Epithelial cell of esophagus (primary cell): ENCODE measurements at places on chromosomes 7 and 10.
A peak's percentile ranks its signal among the peaks of the same experiment; 100 is the strongest.

- peak; percentile 69 for DNase-seq
Observed at GRCh38 chr7:143345428-143345900, 17.0 kb downstream of the FAM131B start.

DNA sequence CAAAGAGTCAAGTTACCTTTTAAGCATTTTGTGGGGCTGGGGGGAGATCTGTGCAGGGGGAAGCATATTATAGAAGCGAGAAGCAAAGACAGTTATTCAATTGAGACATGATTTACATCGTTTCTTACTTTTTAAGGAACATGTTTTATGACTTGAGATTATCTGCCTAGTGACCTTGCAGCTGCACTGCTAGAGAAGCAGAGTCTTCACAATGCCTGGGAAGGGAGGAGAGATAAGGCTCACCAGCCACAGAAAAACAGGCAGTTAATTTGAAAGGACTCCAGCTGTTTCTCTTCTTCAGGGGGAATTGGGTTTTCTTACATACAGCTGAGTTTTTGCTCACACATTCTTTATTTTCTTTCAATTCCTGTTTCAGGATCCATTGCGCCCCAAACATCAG lies 31.0 kb downstream of the PHYH start:
- DNase-seq = no peak

DNA sequence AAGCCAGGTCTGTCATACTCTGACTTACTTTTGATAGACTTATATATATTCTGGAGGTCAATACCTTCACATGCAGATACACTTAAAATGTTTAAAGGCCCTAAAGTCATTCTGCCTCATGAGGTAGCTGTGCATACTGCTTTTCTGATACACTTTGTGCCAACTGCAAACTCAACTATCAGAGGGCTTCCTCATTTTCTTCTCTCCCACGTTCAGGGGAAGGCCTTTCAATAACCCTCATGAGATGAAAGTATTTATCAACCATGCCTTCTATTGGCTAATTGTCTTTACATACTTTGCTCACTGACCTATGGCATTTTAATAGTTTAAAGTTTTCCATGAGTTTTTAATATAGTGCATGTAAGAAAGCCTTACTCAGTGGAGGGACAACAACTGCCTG lies 112.7 kb upstream of the AMPH start:
- no peak for DNase-seq

- no peak for DNase-seq
Observed at GRCh38 chr10:69315610-69316312, 37.5 kb downstream of the HK1 start.

DNA sequence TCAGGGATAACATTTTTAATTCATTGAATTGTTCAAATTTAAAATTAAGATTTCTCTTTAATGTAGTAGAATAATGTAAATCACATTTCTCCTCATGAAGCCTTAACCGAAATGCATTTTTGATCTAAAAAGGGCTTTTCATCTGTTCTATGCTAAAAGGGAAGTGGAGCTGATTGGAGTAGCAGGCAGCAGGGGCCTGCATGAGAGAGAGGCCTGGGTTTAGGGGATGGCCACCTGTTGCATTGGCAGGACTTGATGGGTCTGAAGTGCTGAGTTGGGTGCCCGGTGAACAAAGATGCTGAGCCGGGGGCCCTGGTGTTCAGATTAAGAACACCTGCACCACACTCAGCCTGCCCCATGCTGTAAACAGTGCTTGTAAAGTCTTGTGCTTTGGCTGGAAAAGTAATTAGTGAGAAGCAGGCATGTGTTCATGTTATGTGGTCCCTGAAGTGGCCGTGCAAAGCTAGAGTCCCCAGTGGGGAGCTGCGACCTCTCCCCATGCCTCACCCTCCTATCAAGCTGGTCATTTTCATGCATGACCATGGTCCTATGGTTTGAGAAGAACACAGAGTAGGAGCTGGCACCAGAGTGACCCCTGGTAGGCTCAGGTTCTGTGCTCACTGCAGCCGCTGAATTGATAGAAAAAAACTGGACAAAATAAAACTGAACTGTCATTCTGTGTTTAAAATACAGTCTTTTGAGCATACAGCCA lies 124.3 kb downstream of the ADCY1 start:
- no peak for DNase-seq

DNA sequence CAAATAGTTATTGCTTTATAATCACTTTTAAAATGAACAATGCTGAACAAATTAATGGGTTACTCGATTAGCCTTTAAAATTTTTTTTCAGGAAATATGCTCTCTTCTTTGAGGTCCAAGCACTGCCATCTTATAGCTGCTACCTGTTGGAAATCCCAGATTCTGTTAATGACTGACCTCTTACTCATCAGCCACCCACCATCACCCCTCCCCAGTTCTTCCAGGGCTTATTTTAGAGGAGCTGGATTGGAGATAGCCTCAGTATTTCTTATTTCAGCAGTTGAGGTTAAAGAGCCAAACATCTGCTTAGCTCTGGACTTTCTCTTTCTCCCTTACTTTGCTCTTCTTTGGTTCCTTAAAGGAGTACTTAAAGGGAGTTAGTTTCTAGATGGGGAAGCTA lies 420.0 kb downstream of the EXOC4 start:
- no peak for DNase-seq

DNA sequence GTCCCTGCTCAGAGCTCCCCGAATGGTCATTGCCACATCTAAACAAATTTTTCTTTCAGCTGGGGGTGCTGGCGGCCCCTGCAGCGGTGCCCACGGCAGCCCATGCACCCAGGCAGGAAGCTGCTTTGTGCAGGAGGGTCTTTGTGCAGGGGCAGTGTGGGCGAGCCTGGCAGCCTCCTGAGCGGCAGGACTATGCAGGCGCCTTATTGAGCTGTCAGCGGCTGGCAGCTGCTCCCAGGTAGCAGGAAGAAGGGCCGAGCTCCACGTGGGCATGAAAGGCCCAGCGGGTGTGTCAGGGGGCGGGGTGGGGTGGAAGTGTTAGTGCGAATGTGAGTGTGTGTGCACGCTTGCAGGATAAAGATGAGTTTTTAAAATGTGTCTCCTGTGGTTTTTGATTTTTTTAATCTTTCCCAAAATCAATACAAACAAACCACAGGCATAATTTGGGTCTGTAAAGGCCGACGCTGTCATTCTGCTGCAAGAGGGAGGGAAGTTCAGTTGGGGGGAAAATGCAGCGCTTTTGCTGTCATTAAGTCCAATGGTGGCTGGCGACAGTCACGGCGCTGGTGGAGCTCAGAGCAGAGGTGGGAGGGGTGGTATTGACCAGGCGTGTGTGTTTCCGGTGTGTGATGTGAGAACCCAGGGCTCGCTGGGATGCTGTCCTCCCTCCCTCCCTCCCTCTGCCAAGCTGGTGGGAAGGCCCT lies 83.9 kb downstream of the LHPP start:
- peak; percentile 43 for DNase-seq

DNA sequence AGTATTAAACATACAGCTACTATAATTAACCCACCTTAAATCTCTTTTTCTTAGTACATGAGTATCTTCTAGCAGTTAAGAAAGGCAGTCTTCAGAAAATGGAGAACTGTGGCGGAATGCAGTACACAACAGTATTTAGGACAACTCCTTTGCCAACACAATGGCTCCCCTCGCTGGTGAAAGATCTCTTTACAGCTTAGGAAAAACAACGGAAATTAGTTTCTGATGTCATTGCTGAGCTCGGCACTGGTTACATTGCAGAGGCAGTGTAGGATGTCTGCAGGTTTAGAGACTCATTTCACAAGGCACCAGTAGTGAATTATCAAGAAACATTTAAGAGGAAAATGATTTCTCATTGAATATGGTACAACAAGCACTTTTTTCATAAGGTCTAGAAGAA lies 43.4 kb downstream of the GLRX3 start:
- DNase-seq = peak; percentile 53

- DNase-seq = peak; percentile 5
Observed at GRCh38 chr7:42278344-42278743, 41.3 kb upstream of the GLI3 start.
